ENCODE measurements at places on chromosomes 7 and 10. TPM values are rescaled to one million over a fixed set of nuclear protein-coding genes. Genes with fewer than 3 reads are reported as not detected.

The ETV1 gene
- 21.1 TPM for total RNA-seq

The ASAH2 gene
- total RNA-seq, result 0.18 TPM

DNA sequence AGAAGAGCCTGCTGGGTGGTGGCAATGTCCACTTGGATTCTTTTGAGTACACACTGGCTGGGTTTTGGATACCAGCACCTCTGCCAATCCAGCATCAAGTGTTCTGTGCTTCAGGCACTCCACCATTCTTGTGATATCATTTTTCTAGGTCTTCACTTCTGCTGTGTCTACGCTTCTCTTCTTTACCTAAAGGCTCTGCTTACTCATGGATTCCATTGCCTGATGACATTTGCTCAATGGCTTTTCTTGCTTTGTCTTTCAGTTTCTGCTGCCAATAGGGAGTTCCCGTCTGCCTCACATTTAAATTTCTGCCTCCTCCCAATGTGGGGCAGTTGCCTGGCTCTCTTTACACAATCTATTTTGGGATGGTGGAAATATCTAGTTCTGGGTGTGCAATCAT is 12.7 kb upstream of the PAPSS2 start:
- DNase-seq, result no peak

DNA sequence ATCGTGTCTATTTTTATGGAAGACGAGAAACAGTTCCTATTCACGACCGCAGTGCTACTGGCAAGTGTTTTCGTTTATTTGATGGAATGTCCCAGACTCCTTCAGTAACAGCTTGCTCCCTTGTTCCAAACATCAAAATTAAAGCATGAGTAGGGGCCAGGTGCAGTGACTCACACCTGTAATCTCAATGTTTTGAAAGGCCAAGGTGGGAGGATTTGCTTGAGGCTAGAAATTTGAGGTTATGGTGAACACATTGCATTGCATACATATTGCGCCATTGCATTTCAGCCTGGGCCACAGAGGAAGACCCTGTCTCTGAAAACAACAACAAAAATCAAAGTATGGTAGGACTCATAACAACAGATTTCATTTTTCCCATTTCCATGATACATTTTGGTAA is 22.8 kb downstream of the PTTG1IP2 start:
- no peak for DNase-seq

- no peak for DNase-seq
Observed at GRCh38 chr10:870564-871166, 60.8 kb downstream of the LARP4B start.

- DNase-seq, result no peak
Observed at GRCh38 chr7:132417103-132417906, 159.0 kb downstream of the PLXNA4 start.

- no peak for DNase-seq
Observed at GRCh38 chr10:80474597-80474910, 20.4 kb downstream of the TSPAN14 start.

GRCh38 chr7:329691-330281 is 39.8 kb downstream of the FOXL3 start:
- DNase-seq, result no peak

GRCh38 chr7:74380720-74381119 is 73.0 kb upstream of the GTF2IRD1 start:
- no peak for DNase-seq

DNA sequence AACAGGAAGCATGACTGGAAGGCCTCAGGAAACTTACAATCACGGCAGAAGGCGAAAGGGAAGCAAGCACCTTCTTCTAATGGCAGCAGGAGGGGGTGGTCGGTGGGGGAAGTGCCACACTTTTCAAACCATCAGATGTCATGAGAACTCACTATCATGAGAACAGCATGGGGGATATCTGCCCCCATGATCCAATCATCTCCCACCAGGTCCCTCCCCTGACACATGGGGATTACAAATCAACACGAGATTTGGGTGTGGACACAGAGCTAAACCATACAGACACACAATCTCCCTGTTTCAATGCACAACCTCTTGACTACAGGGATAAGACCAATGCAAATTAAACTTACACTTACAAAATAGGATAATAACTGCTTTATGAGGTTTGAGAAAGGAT is 97.6 kb downstream of the SGMS1 start:
- DNase-seq, result no peak

DNA sequence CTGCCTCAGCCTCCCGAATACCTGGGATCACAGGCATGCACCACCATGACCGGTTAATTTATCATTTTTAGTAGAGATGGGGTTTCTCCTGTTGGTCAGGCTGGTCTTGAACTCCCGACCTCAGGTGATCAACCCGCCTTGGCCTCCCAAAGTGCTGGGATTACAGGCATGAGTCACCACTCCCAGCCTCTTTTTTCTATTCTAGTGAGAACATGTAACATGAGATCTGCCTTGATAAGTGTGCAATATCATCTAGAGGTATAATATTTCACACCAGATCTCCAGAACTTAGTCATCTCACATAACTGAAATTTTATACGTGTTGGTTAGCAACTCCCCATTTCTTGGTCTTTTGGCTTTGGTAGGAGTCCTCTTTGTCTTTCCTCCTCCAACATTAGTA is 656.9 kb downstream of the CNTNAP2 start:
- DNase-seq, result no peak

DNA sequence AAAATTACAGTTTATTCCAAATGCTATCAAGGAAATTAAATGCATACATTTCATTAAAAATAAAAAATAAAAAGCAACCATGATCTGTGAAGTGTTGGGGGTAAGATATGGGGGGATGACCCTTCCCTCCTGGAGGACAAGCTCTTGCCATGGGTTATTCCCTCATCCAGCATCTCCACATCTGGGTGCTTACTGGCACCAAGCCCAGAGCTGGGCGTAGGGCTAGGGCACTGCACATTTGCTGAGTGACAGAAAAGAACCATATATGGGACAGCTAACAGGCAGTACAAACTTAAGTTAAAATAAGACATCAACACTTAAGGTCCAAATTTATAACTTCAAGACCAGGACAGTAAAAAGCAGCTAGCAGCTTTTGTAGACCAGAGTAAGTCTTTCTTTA is 10.2 kb downstream of the CCDC6 start:
- no peak for DNase-seq
